Stimulated activated CD4-positive, alpha-beta T cell treated with anti-CD3 and anti-CD28 coated beads, Interleukin-12 subunit alpha, Interleukin-12 subunit beta, amount 100 ng/mL, for 48 hours (primary cell): ENCODE measurements at places on chromosomes 4 and X.

DNA sequence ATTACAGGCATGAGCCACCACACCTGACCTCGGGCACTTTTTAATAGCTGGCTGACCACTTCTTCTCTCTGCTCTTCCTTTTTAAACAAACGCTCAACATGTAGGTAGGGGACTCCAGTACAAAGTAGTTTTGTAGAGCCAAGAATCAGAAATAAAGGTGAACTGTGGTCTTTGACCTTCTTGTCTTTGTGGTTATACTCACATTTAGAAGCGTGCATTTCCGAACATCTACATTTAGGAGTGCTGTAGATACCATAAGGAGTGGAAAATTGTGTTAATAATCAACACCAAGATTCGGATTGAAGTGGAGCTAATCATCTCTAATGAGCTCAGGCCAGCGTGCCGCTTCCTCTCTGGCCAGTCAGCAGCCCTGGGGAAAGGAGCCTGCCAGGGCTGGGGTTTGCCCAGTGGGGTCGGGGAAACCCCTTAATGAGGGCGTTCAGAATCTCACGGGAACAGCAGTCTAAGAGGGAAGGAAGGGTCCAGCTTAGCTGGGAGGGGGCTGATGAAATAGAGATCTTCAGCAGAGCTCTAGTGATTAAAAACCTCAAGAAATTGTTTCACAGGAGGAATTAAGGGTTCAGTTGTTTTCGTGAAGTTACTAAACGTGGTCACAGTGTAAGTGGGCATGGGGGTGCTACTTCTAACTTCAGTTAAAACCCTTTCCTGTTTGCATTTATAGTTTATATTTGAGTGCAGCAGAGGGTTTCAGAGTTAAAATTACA lies 81.2 kb downstream of the GAB1 start:
- no peak for DNase-seq

DNA sequence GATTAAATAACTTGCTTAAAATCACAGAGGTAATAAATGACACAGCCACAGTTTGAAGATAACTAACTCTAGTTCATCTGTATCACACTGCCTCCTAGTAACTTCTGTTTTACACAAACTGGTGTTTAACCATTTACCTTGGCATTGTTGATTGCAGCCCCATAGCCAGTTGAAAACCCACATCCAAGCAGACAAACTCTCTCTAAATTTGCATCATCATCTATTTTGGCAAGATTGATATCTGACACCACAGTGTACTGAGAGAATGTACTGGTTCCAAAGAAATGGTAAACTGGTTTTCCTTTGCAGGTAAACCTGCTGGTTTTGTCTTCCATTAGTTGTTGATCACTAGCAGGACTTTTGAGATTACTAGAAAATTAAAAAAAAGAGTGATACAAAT lies 7.8 kb downstream of the ADH4 start:
- no peak for DNase-seq

DNA sequence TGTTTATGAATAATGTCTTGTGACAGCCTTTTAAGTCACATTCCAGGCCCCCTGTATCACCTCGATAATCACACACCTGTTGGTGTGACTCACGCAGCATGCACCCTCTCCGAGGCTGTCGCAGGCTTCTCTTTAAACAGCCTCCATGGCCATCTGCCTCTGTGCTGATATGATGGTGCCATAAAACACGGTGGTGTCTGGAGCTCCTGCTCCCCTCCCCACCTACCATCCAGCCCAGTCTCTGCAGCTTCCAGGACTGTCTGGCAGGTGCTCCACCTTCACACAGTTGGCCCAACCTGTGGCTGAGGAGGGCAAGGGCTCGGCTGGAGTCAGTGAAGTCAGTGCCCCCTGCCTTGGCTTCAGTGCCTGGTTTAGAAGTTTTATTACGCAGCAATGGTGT lies 173.8 kb upstream of the RPL34 start:
- DNase-seq = no peak

DNA sequence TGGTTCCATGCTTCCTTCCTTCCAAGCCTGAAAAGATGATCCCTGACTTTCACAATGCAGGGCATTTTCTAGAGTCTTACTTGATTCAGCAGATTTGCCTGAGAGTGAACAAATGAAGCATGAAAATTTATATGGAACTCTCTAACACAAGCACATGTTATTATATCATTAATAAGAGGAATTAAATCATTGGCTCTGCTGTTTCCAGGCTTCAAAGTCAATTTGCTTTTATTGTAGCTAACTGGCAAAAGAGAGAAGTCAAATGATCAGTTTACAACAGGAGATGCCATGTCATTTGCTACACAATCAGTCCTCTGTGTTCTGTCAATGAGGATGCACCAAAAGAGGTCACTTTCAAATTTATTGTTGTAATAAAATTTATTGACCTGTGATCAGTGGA lies 101.5 kb upstream of the UGT8 start:
- DNase-seq = no peak
